Left ventricle myocardium inferior (tissue), 1 donor: ENCODE measurements at places on chromosomes 4 and X.

DNA sequence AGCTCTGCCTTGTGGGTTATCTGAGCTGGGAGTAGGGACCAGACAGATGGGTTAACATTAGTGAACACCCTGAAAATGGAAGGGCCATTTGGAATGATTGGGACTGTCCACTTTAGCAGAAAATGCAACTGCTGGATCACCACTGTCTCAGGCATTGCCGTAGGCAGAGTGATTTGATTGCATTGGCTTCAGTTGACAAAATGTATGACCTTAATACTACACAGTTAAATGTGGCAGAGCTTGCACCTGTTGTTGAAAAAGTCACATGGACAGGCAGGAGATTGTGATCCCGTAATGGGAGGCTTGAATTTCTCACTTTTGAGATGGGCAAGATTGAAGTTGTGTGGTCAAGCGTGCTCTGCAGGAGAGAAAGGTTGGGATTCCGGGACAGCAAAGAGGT is 166.5 kb upstream of the PUDP start:
- H3K36me3 ChIP-seq: no peaks in the 10 kb centered on the region
- H3K27me3 ChIP-seq: no peaks in the 10 kb centered on the region
- no peaks in the 10 kb centered on the region for H3K4me1 ChIP-seq
- no peak overlapping the region for H3K27ac ChIP-seq
- no peak for DNase-seq
- no peak overlapping the region for H3K4me3 ChIP-seq

- H3K27ac ChIP-seq: no peak overlapping the region
- DNase-seq: no peak
- peak overlapping the region; percentile 51 for H3K4me3 ChIP-seq
- H3K27me3 ChIP-seq: peaks cover 62% of the 10 kb centered on the region
Measured at GRCh38 chr4:829761-830600, 4.1 kb upstream of the CPLX1 start.

DNA sequence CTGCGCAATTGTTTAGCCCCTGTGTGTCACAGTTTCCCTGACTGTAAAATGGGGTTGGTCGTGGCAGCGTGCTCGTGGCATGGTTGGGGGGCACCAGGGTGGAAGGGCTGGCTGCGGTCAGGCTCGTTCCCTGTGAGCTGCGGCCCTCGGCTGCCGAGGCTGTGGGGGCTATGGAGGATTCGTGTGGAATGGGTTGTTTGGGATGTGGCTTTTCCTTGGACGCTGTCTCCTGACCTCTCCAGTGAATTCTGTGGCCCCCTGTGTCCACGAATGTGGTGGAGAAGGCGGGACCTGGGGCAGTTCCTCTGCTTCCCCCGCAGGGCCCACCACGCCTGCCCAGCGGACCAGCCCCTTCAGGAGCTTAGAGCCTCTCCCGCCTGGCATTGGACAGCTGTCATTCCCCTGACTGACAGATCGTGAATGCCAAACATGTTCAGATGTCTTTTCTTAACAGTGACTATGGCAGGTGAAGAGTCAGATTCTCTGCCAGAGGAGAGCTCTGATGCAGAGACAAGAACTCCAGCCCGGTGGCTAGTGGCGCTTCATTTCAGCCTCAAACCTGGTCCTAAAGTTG is 17.2 kb upstream of the HGFAC start:
- no peak overlapping the region for H3K27ac ChIP-seq
- DNase-seq: no peak
- no peaks in the 10 kb centered on the region for H3K27me3 ChIP-seq
- no peak overlapping the region for H3K4me3 ChIP-seq
- H3K4me1 ChIP-seq: no peaks in the 10 kb centered on the region

DNA sequence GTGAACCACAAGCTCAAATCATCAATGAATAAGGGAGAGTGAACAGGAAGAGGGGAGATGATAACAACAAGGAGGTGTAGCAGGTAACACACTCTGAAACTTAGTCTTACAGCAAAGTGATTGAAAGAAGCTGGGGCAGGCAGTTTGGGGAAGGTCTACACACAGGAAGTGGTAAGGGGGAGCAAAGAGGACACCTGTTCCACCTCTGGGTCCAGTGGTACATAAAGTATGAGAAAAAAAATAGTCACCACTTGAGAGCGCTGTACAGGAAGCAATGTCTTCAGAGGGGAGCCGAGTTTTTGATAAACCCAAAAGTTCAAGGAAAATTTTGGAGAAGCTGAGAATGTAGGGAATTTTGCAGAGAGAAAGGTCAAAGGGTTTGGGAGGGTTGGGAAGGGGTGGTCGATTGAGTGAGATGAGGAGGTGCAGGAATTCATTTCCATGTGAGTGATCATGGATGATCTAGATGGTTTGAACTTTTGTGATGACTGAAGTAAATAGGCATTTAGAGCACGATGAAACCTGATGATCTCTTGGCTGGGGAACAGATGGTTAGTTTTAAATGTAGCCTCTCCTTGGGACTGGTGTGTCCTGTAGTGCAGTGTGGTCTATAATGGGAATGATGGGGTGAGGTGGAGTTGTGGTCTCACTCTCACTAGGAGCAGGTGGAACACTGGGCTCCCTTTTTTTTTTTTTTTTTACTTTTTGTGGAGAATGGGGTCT is 142.0 kb downstream of the RBMX2 start:
- no peak for DNase-seq
- H3K4me1 ChIP-seq: no peaks in the 10 kb centered on the region
- no peaks in the 10 kb centered on the region for H3K36me3 ChIP-seq

DNA sequence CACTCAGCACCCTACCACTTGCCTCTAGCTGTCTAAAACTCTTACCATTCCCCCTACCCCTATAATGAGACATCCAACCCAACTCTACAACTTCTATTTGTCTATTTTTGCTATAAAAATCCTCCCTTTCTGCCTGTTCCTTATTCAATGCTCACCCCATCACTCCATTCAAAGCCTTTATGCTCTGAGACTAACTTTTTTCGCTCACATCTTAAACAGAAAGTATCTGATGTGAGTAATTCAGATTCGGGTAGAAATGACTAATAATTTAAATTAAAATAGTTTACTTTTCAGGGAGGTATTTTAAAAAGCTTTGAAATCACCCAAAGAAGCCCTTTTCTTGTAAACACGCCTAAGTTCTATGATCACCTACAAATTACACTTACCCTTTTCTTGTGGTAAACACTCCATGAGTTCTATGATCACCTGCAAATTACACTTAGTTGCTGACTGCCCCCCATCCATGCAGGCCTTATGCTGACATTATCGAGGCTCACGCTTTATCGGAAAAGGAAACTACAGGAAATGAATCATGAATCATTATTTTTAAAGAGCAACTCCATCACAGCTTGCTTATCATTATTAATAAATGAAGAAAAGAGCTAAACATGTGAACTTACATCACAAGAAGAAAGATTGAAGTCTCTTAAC is 168.7 kb upstream of the PPP1R2C start:
- no peak overlapping the region for H3K4me3 ChIP-seq
- no peaks in the 10 kb centered on the region for H3K4me1 ChIP-seq
- no peaks in the 10 kb centered on the region for H3K36me3 ChIP-seq
- H3K27ac ChIP-seq: no peak overlapping the region
- H3K27me3 ChIP-seq: no peaks in the 10 kb centered on the region

GRCh38 chr4:152590179-152591031 is 54.5 kb upstream of the FBXW7 start:
- no peak overlapping the region for H3K27ac ChIP-seq
- no peak for DNase-seq
- H3K27me3 ChIP-seq: no peaks in the 10 kb centered on the region
- no peaks in the 10 kb centered on the region for H3K36me3 ChIP-seq

GRCh38 chrX:69015156-69015555 is 150.1 kb downstream of the PJA1 start:
- no peak for DNase-seq
- H3K36me3 ChIP-seq: no peaks in the 10 kb centered on the region
- H3K27ac ChIP-seq: no peak overlapping the region
- H3K27me3 ChIP-seq: no peaks in the 10 kb centered on the region
- no peak overlapping the region for H3K4me3 ChIP-seq

DNA sequence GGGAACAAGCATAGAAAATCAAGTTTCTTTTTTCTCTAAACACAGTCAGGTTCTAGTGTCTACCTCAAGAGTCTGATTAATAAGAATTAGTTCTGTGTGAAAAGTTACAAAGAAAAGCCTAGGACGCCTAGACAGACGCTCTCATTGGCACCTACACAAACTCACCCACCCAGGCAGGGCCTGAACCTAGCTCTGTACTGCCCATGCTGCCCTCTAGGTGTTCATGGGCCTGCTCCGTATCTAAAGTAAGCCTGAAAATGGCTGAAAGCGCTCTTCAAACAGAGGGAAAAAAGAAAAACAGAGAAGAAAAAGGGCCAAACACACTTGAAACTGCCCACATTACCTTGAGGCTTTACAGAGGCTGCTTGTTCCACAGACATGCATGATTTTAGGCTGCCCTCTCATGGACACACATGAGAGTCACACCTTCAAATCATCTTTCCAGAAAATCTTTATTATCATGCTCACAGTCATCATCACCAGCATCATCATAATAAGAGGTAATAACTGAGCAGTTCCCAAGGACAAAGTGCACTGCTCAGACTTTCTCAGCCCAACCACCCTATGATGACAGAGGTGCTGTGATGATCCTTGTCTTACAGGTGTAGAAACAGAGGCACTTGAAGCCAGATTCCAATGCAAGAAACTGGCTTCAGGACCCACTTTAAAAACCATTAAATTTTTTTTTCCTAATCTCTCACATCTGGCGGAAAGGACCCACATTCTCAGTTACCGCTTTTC is 49.6 kb downstream of the MAP7D2 start:
- no peak for DNase-seq
- H3K4me1 ChIP-seq: peaks cover 9% of the 10 kb centered on the region
- H3K36me3 ChIP-seq: no peaks in the 10 kb centered on the region
